ENCODE measurements at places on chromosomes 6 and 20.

GRCh38 chr6:79813143-79813850 is 134.1 kb downstream of the ELOVL4 start:
- DNase-seq = no peak

DNA sequence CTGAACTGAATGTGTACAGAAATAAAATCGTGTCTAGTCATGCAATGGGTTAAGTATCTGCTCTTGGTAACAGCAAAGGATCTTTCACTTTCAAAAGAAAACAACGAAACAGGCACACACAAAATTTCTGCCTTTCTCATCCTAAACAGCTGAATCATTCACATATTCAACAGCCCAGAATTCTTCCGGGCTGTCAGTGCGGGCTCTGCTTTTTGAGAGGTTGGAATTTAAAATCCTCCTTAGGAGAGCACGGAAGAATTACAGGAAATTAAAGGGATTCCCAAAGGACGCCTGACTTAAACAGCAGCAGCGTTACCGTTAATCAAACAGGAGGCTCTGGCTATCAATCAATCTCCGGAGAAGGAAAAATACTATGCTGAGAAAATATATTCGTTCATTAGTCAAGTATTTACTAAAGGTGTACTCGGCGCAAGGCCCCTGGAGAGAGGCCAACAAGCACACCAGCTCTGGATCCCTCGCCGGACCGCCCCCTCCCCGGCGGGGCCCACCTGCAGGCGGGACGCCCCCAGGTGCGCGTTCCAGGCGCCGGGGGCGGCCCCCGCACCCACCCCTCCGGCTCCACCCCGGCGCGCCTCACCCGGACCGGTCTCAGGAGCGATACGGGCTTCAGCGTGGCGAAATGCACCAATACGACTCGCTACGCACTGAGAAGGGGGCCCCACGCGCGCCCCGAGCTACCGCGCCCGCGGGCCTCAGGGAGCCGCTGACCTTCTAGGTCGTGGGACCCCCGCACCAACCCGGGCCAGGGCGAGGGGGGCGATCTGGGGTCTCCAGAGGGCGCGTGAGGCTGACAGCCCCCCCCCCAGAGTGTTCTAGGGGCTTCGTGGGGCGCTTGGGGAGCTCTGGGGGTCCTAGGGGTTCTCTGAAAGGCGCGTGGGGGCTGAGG is 1.0 kb downstream of the NAPB start:
- peak; percentile 3 for DNase-seq

DNA sequence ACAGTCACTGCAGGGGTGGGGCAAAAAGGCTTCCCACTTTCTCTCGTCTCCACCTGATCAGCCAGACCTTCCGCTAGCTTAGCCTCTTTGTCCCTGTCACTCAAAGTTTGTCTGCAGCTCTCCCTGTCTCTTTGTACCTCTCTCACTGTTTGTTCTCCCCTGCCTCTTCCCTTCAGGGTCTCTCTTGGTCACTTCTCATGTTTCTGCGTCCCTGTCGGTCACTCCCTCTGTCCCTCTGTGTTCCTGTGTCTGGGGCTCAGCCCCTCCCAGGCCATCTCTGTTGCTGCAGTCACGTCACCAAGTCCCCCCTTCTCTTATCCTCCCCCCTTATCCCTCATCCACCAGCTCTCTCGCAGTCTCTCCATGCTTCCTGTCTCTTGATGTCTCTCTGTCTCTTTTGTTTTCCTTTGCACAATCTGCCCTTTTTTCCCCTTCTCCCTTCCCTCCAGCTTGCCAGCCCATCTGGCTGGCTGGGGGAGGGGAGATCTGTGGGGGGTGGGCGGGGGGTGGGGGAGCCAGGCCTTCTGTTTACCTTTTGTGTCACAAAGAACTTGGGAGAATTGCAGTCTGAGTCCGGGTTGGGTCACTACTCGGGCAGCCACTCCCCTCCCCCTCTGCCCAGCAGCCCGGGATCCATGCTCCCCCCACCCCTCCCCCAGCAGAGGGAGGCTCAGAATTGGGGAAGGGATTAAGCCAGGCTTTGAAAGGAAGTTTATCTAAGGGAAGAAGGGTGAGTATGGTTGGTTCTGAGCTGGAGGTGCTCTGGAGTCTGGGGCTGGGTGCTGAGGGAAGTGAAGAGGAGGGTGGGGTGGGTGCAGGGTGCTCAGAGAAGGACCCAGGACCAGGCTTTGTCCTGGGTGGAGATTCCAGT is 32.3 kb downstream of the FOXP4 start:
- DNase-seq = no peak

- DNase-seq = no peak
These were observed 313.7 kb upstream of the TBX18 start for GRCh38 chr6:85078058-85078457.

DNA sequence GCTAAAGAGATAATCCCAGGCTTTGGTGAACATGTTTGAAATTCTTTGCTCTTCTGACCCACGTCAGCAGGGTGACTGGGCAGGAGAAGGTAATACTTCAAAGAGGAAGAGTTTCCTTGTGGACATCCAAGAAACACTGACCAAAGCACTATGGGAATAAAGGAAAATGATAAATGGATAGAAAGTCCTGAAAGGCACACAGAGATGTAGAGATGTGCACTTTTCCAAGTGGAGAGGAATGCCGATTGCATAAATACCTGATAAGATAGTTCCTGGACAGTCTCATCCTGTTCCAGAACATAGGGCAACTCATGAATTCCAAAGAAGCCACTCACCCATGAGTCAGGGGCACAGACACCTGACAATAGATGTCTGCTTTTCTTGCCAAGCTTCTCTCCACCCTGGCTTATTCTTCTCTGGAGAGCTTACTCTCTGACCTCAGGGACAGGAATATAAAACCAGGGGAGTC is 191.3 kb upstream of the FOXA2 start:
- DNase-seq = no peak

GRCh38 chr20:22489626-22490286 is 94.6 kb downstream of the FOXA2 start:
- DNase-seq = no peak

DNA sequence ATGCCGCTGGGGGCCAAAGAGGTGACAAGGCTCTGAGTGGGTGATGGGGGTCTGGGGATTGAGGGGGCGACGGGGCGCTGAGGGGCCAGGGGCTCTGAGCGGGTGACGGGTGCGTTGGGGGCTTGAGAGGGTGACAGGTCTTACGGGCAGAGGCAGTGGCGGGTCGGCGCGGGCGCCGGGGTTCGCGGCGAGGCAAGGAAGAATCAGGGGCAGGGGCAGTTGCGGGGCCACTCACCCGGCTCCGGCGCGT is 146 bp downstream of the ZNFX1 start:
- DNase-seq = no peak

DNA sequence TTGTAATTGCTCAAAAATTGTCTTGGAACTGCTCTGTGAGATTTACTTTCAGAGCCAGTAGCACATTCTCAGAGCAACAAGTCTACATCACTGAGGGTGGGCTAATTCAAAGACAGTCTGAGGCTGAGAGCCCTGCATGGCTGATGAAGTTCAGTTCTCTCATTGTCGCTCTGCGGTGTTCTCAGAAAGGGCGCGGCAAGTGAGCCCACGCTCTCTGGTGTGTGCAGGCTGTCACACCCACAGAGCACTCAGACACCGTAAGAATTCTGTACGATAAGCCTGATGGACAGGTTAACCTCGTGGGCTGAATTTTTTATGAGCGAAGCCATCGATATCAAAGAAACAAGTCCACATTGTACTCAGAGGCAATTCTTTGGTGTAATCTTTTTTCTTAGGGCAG is 557.8 kb downstream of the HACE1 start:
- no peak for DNase-seq

DNA sequence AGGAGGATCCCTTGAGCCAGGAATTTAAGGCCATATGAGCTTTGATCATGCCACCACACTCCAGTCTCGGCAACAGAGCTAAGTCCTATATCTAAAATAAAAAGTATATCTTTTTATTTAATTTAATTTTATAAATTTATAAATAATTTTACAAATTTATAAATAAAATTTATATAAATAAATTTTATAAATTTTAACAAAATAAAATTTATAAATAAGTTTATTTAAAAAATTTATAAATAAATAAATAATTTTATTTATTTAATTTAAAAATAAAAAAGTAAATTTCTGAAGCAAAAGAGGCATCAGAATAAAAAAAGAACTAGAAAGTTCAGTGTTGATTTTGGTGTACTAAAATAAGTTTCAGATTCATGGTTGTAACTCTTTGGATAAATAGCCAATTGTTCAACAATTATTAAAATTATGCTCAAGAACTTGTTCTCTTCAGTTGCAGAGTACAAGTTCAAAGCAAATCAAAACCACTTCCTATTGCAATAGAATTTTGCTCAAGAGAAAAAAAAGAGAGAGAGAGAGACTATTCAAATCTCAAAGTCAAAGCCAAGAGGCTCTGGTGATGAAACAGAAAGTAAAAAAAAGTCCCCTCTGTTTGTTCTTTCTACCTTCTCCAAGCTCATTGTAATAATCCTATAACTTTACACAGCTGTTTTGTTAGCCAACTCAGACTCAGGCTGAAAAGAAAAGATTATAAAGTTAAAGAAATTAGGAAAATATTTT is 547.5 kb upstream of the ADGRB3 start:
- DNase-seq = no peak

DNA sequence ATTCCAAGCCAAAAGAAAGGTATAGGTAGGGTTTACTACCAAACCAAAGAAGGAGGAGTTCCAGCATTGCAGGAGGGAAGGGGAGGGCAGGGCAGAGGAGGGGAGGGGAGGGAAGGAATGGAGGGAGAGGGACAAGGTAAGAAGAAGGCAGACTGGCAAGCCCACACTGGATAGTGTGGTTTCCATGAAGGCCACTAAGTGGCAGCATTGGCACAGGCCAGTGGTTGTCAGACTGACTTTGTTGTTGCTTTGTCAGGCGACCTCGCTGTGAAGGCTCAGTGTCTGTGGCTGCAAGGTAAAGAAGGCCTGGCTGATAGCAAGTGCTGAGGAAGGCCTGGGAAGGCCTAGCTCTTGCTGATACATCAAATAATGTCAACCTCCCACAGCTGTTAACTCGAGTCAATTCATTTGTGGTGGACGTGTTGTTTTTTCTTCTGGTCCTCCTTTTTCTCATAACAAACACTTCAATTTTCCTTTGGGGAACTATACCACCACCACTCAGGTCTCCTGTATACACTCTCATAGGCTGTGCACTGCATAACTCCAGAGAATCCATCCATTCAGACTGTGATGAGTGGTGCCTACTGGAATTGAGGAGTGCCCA is 7.7 kb upstream of the ZNF334 start:
- DNase-seq = no peak

DNA sequence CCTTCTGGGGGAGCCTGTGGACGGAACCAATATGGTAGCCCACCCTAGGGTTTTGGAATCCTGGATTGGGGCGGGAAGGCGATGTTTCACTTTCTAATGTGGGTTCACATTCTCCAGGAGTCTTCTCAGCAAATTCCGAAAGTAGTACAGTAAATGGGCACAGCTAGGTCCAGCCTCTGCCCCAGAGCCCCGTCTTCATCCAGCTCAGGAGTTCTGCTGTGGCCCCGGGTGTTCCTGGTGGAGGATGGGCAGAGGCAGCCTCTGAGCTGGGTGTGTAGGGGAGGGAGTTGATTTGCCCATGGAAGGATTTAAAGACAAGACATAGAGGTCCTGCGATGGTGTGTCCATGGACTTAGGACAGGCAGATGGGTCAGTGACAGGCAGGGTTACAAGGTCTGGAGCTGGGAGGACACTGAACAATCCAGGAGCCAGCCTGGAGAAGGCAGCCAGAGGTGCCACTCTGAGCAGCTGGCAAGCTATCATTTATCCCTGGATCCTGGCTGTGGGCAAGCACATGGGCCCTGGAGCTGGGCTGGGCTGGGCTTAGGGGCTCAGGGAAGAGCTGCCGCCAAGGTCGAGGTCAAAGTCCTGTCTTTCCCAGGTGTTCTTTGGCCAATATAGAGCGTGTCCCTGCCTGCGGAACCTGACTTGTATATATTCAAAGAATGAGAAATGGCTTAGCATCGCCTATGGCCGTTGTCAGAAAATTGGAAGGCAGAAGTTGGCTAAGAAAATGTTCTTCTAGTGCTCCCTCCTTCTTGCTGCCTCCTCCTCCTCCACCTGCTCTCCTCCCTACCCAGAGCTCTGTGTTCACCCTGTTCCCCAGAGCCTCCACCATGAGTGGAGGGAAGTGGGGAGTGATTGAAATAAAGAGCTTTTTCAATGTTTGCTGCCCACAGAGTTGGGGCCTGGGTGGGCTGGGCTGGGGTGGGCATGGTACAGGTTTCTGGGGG is 6.7 kb downstream of the CLPSL1 start:
- no peak for DNase-seq

GRCh38 chr20:36331209-36331608 is 25.1 kb downstream of the DLGAP4 start:
- DNase-seq = no peak

DNA sequence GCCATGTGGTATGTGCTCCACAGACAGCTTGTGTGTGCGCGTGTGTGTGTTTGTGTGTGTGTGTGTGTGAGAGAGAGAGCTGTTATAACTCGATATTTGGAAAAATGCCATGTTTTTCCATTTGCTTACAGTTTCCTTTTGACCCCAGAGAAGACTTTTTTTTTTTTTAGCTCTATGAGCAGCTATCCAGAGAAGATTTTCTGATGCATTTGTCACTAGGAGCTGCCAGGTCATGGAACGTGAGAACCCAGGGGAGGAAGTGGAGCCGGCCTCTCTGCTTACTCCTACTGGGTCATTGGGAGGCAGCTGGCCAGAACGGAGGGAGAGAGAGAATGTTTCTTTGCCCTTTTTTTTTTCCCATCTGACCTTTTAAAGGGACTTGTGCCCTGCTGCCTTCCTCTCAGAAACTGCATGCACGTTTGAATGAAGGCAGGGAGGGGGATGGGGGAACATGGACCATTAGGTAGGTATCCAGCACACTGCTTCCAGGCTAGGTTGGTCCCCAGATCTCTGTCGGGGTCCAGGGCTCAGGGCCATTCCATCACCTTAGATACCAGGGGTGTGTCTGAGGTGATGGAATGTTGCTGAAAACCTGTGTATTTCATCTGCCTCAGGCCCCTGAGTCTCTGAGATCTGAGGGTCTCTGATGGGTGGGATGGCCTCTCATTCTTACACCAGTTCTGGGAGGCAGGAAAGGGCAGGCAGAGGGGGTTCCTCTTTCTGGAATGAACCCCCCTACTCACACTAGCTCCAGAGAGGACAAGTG is 11.2 kb upstream of the MRPS18A start:
- peak; percentile 65 for DNase-seq

DNA sequence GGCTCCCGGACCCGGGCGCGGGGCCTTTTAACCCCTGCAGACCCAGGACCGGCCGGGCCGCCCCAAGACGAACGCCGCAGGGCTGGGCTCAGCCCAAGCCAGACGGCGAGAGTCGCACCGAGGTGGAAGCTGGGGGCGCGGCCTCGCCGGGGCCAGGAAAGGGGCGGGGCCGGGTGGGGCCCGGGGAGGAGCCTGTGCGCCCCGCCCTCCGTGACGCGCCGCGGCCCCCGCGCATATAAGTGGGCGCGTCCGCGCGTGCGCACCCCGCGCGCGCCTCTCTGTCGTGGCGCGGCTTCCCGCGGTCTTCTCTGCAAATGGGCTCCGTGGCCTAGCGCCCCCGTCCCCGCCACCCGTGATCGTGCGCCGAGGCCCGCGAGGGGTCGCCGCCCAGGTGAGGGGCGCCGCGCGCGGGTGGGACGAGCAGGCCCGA is at the start of gene PPDPF:
Gene PPDPF, plus strand, starts transcription at position 262 of the 430 bp plus-strand sequence. CDS start 544 bp downstream, outside the sequence.
- peak; percentile 78 for DNase-seq

DNA sequence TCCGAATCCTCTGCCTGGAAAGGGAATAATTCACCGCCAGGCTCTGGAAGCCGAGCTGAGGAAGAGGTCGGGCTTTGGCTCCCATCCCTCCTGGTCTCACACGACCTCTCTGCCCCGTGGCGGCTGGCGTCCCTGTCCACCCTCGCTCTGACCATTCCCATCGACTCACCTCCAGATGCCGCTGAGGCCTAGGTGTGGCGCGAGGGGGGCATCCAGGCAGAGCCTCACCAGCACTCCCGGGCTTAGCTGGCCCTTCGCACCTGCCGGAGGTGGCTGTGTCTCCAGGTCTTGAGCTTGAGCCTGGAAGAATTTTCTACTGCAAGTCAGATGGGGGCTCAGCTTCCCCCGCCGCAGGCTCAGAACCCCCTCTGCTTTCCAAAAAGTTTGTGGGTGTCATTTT is 28.5 kb upstream of the SMOC2 start:
- DNase-seq = no peak
